Right ventricle myocardium inferior (tissue), 1 donor: ENCODE measurements at places on chromosomes 2 and 18.

DNA sequence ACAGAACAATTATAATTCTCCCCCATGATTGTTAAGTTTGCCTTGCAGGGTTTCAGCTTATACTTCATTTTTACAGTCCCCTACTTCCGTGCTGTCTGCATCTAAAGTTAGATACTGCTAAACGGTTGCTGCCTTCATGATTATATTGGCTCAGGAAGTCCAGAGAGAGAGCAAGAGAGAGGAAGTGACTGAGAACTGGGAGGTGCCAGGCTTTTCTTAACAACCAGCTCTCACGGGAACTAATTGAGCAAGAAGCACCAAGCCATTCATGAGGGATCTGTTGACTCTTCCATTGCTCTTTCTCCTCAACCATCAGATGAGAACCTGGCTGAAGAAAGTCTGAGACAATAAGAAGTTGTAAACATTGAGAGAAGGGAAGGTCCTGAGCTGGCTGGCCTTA is 125.5 kb upstream of the SIX2 start:
- DNase-seq: no peak

GRCh38 chr2:190587106-190587505 is 52.6 kb upstream of the NEMP2 start:
- no peak for DNase-seq

DNA sequence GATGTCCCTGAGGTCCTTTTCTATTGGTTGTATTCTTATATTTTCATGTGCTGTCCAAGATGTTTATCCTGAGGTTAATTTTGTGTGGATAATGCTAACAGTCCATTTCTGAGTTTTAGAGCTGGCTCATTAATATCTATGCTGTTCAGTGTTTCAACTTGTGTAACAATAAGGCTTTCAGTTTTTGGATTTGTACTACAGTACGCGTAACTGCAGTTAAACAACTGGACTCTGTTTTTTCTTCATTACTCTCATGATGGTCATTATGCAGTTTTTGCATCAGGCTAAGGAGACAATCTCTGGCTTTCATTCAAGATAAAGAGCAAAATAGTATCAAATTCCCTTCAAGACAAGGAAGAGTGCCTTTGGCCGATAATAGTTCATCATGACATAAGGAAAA is 1364.8 kb downstream of the DPP10 start:
- DNase-seq: no peak

DNA sequence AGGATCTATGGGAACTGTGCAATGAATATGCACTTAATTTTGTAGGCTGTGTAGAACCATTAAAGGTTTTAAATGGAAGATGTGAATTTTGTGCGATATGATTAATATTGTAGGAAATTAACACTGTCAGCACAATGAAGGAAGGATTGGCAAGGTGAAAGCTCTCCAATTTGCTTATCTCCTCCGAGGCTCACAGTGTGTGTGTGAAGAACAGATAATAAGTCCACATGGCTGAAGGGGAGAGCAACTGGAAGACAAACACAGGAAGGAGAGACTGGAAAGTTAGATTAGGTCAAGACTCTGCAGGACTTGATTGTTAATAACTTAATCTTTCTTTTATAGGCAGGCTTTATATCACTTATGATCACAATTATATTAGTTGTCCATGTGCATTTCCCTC is 269.7 kb upstream of the VRK2 start:
- DNase-seq: no peak

GRCh38 chr2:187748958-187749357 is 194.7 kb upstream of the TFPI start:
- DNase-seq: no peak

DNA sequence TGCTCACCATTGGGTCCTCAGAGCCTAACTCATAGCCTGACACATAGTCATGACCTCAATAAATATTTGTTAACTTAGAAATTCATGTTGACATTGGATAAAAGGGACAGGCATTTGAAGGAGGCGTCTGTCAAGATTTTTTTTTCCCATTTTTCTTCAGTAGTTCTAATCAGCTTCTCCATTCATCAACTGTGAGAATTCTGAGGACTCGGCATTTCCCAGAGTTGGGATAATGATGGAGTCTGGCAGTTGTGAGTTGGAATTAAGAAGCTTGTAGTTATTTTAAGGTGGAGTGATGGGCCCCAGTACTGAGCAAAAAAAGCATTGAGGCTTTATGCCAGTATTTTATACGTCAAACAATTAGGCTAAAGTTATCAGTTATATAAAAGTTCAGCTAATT is 4.6 kb downstream of the SPATS2L start:
- DNase-seq: no peak

DNA sequence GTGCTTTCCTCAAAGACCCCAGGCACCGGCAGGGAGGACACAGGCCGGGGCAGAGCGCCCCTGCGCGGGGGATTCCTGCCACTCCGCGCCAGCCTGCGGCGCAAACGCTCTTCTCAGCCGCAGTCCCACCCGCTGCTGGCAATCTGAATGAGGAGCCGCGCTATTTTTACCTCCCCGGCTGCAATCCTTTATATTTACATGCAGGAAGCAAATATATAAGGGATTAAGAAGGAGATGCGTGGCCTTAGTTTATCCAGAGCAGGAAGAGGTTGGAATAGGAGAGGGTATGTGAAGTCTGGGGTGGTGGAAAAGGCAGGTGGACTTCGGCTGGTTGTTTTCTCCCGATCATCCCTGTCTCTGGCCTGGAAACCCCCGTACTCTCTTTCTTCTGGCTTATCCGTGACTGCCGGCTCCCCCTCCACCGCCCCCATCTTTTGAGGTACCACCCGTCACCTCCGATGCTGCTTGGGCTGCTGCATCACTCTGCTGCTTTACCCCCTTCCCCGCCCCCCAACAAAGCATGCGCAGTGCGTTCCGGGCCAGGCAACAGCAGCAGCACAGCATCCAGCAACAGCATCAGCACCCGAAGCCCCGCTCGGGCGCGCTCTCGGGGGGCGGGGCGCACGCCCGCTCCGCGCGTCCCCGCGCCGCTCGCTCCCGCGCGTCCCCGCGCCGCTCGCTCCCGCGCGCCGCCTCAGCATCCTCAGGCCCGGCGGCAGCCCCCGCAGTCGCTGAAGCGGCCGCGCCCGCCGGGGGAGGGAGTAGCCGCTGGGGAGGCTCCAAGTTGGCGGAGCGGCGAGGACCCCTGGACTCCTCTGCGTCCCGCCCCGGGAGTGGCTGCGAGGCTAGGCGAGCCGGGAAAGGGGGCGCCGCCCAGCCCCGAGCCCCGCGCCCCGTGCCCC is at the start of gene ADAM23:
Gene ADAM23, plus strand, starts transcription at position 700 of the 902 bp plus-strand sequence. CDS start 335 bp downstream, outside the sequence.
- peak; percentile 74 for DNase-seq

DNA sequence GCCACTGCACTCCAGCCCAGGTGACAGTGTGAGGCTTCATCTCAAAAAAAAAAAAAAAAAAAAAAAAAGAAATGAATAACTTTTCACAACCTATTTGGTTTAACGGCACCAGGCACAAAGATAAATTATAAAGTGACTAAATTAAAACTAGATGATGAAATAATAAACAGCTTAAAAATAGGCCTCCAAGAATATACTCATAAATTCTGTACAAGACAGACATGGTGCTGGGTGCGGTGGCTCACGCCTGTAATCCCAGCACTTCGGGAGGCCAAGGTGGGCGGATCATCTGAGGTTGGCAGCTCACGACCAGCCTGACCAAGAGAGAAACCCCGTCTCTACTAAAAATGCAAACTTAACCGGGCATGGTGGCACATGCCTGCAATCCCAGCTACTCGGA is 19.7 kb downstream of the USP34 start:
- no peak for DNase-seq

- peak; percentile 73 for DNase-seq
Measured at GRCh38 chr2:127053731-127054603, 53.0 kb downstream of the BIN1 start.

- DNase-seq: no peak
Measured at GRCh38 chr2:59182249-59182648, 941.1 kb upstream of the FANCL start.
